ENCODE measurements at places on chromosomes 1 and 21.
A peak's percentile ranks its signal among the peaks of the same experiment; 100 is the strongest.

DNA sequence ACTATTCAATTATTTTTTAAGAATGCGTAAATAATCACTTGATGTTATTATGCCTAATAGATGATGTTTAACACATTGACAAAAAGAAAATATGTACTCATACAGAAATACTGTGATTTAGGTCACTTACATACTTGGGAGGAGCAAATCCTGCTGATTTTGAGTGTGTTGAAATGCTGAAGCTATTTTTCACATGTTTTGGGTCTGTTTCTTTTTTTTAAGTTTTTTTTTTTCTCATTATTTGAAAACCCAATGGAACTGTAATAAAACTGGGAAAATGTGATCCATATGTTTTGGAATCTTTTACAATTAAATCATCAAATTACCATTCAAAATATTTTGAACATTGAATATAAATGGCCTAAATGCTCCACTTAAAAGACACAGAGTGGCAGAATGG is 366.2 kb upstream of the ADAMTS5 start:
- no peak for DNase-seq

- DNase-seq, result no peak
Measured at GRCh38 chr1:40438391-40439015, 11.8 kb upstream of the ZFP69B start.

DNA sequence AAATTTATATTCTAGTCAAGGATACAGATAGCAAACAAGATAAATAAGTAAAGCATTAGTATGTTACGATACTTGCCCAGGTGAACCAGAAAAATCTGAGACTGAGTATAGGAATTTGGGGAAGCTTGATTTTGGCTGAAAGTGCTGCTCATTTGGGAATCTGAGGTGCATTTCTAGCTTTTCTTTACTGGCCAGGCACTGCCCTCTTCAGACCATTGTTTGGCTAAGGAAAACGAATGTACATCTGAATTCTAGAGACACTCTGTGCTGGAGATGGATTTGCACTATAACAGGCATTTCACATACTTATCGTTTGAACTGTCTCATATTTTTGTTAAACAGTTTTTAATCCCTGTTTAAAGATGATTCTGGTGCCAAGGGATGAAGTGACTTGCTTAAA is 23.4 kb downstream of the ARID1A start:
- DNase-seq, result no peak

DNA sequence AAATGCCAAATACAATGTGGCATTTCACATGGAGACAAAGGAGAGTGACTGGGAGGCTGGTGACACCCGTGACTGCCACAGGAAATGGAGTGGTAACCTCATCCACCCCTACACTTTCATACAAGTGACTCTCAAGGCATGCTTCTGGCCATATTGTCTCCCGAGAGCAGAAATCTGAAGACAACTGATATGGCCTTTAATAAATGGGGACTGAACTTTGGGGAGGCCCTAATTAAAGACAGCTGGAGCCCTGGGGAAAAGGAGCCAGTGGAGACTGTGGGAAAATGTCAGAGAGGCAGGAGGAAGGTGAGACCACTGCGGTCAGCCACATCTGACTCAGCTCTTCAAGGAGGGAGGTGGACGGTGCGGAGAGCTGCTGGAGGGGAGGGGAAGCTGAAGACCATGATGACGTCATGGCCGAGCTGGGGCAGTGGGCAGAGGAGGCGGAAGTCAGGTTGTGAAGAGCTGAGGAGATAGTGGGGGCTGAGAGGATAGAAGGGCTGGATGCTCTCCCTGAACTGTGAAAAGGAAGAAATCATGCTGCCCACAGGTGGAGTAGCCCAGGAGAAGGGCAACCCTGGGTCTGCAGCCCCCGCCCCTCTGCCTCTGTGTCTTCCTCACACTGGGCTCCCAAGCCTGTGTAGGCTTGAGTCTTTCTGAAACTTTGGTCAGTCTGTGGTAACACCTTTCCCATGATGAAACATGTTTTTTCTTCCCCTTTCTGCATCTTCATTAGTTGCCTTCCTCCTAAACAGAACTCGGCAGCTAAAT is 14.0 kb upstream of the NCF2 start:
- DNase-seq, result no peak

GRCh38 chr1:41097105-41097504 is 75.6 kb upstream of the SLFNL1 start:
- no peak for DNase-seq

GRCh38 chr1:114597949-114598348 is 16.5 kb upstream of the BCAS2 start:
- no peak for DNase-seq

GRCh38 chr1:229087339-229087738 is 183.6 kb upstream of the RAB4A start:
- no peak for DNase-seq

DNA sequence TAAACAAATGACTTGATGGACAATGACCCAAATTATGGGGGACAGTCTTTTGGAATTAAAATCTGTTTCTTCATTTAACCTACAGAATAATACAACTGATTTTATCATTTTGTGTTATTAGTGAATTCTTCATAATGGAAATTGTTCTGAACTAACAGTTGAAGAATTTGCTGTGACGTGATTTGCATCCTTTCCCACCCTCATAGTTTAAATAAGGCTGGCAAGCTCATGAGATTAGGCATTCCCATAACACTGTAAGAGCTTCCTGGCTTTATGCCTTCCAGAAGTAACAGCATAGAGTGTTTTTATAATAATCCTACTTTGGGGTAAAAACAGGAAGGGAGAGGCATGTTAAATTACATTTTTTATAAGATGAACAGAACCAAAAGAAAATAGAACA is 95.7 kb downstream of the ATP6V1G3 start:
- no peak for DNase-seq

DNA sequence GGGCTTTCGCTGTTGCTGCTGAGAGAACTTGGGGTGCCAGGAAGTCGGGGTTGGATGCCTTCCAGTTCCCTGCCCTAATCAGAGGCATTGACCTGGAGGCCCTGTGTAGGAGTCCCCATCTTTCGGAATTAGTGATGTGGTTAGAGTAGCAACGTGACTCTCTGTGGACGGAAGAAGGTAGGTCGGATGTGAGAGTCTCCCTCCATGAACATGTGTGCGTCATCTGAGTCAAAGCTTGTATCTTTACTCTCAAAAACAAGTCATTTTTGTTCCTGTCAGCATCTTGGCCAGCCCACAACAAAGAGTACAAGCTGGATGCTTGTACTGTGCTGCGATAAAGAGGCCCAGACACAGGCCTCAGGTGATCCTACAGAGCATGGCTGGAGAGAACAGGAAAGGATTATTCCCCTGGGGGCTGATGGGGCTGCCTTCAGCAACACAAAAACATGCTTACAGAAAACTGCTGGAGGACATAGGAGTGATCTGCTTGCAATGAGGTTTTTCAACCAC is 31.0 kb upstream of the IL10 start:
- peak; percentile 42 for DNase-seq

Data from stimulated activated CD8-positive, alpha-beta memory T cell treated with anti-CD3 and anti-CD28 coated beads, Interleukin-15, amount 100 ng/mL, for 1 hour (primary cell).